ENCODE measurements at places on chromosomes 3 and 15. TPM values are rescaled to one million over a fixed set of nuclear protein-coding genes. Genes with fewer than 3 reads are reported as not detected.
A peak's percentile ranks its signal among the peaks of the same experiment; 100 is the strongest.

OR5K2 gene
- not detected for total RNA-seq

SCN11A gene
- 0.11 TPM for total RNA-seq

PLCB2 gene
- 173 TPM for total RNA-seq

AADACL2 gene
- not detected for total RNA-seq

APOD gene
- not detected for total RNA-seq

CP gene
- total RNA-seq, result not detected

FRMD4B gene
- total RNA-seq, result 8.3 TPM

DNA sequence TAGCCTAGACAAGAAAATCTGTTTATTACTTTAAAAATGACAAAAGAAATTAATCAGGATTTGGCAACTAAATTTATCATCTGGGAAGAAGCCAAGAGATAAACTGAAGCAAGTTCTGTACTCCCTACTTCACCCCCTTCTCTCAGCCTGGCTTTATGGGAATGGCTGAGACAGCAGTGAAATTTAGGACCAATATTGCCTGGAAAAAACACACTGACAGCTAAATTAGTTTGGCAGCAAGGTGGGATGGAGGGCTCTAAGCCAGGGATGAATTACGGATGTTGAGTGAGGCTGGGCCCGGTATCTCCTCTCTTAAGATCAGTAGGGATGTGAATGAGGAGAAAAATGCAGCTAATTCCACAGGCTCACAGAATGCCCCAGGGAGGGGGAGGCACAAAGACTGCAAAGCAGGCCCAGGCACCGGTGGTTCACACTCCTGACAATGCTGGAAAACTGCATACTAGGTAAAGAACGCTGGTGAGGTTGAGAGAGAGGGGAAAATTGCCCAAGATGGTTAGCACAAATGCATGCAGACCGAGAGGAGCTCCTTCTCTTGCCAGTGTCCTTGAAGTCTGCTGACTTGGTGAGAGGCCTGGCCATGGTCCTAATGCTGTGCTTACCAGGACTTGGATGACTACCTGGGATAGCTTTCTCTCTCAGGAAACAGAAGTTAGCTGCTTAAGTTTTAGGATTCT is 89.0 kb downstream of the WDR76 start:
- no peak overlapping the region for H3K4me3 ChIP-seq
- H3K36me3 ChIP-seq, result no peaks in the 10 kb centered on the region
- H3K27ac ChIP-seq, result no peak overlapping the region
- no peaks in the 10 kb centered on the region for H3K4me1 ChIP-seq
- DNase-seq, result no peak

DNA sequence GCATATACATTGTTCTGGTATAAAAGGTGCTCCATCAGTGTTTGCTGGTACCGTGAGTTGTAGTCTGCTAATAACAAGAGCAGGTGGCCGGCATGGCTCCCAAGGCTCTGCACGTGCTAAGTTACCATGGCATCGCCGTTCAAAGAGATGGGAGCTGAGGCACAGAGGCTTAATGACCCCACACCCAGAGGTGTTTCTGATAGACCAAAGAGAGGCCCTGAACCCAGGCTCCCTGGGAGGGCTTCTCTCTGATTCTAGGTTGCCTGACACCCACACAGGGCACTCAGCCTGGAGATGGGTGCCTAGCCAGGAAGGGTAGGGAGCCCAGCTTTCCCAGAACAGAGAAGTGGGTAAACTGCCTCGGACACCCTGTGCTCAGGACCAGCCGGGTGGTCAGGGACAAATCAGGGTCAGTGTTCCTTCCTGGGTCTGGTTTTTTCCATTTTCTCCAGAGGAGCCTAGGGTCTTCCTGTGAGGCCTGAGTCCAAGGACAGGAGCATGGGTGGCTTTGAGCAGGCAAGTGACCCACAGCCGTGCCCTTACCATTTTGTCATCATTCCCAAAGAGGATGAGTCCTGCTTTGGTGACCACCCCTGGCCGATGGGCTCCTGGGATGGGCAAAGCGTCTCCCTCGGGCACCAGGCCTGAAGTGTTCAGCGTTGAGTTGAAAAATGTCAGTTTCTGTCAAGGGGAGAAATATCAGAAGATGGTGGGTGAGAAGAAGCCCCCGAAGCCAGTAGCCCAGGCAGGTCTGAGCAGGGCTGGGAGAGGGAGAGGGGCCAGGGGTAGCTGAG is 27.3 kb downstream of the ALDH1L1 start:
- no peak for DNase-seq
- no peaks in the 10 kb centered on the region for H3K4me1 ChIP-seq
- no peak overlapping the region for H3K4me3 ChIP-seq
- H3K27me3 ChIP-seq, result no peaks in the 10 kb centered on the region
- H3K27ac ChIP-seq, result no peak overlapping the region
- no peaks in the 10 kb centered on the region for H3K36me3 ChIP-seq

- no peak overlapping the region for H3K4me3 ChIP-seq
- H3K4me1 ChIP-seq, result no peaks in the 10 kb centered on the region
- H3K27ac ChIP-seq, result no peak overlapping the region
- H3K27me3 ChIP-seq, result no peaks in the 10 kb centered on the region
- no peak for DNase-seq
These were observed 36.2 kb downstream of the ZXDC start for GRCh38 chr3:126439346-126439967.

- no peaks in the 10 kb centered on the region for H3K36me3 ChIP-seq
- H3K27ac ChIP-seq, result no peak overlapping the region
- no peak overlapping the region for H3K4me3 ChIP-seq
- H3K27me3 ChIP-seq, result peaks cover 2% of the 10 kb centered on the region
- no peak for DNase-seq
These were observed 276.7 kb upstream of the POU1F1 start for GRCh38 chr3:87553058-87553457.

GRCh38 chr3:10506696-10507095 is 1.3 kb upstream of the ATP2B2 start:
- no peaks in the 10 kb centered on the region for H3K36me3 ChIP-seq
- DNase-seq, result no peak
- H3K27me3 ChIP-seq, result peaks cover 21% of the 10 kb centered on the region
- no peak overlapping the region for H3K27ac ChIP-seq
- H3K4me1 ChIP-seq, result no peaks in the 10 kb centered on the region

DNA sequence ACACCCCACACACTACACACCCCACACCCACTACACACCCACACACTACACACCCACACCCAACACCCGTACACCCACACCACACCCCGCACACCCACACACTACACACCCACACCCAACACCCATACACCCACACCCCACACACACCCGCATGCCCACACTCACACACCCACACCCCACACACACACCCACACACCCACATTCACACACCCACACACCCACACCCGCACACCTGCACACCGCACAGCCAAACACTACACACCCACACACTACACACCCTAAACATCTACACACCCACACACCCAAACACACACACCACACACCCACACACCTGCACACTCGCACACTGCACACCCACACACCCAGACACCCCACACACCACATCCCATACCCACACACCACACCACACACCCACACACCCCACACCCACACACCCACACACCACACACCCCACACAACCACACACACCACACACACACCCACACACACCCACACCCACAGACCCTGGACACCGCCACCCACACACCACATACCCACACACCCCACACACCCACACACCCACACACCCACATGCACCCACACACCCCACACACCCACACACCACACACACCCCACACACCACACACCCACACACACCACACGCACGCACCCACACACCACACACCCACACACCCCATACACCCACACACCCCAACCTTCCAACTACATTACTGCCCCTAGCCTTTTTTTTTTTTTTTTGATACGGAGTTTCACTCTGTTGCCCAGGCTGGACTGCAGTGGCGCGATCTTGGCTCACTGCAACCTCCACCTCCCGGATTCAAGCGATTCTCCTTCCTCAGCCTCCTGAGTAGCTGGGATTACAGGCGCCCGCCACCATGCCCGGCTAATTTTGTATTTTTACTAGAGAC is 16.9 kb downstream of the CEP19 start:
- no peaks in the 10 kb centered on the region for H3K27me3 ChIP-seq
- H3K4me1 ChIP-seq, result peaks cover 2% of the 10 kb centered on the region
- no peak for DNase-seq
- H3K36me3 ChIP-seq, result no peaks in the 10 kb centered on the region
- H3K4me3 ChIP-seq, result no peak overlapping the region

DNA sequence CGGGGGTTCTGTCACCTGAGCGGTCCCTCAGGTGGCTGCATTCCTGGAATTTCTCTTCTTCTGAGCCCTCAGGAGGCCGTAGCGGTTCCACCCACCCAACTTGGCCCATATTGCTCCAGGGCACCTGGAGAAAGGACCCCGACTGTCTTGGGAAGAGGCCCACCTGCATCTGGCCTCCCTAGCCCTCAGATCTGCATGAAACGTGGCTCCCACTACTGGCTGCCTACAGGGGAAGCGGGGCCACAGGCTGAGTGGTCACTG is 9.9 kb upstream of the ANPEP start:
- no peaks in the 10 kb centered on the region for H3K36me3 ChIP-seq
- peaks cover 1% of the 10 kb centered on the region for H3K4me1 ChIP-seq
- H3K4me3 ChIP-seq, result no peak overlapping the region
- H3K27me3 ChIP-seq, result peaks cover 17% of the 10 kb centered on the region
- DNase-seq, result no peak

GRCh38 chr3:12187448-12188327 is 29.0 kb upstream of the TIMP4 start:
- peak overlapping the region; percentile 2 for H3K27ac ChIP-seq
- peaks cover 8% of the 10 kb centered on the region for H3K4me1 ChIP-seq

DNA sequence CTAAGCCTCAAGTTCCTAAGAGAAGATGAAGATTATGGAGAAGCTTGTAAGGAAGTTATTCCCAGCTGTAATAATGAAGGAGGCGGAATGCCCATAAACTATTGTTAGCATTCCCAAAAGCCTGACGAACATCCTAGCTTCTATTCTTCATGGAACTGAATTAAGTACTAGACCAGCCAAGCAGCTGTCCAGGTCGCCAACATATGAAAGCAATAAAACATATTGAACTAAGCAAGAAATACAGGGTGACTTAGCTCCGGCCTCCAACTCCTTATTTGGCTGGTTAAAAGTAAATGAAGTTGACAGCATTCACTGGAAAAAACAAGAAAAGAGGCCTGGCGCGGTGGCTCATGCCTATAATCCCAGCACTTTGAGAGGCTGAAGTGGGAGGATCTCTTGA is 174.0 kb upstream of the TPM1 start:
- H3K4me1 ChIP-seq, result no peaks in the 10 kb centered on the region
- H3K27me3 ChIP-seq, result peaks cover 8% of the 10 kb centered on the region
- no peaks in the 10 kb centered on the region for H3K36me3 ChIP-seq
- no peak overlapping the region for H3K27ac ChIP-seq
- no peak overlapping the region for H3K4me3 ChIP-seq

DNA sequence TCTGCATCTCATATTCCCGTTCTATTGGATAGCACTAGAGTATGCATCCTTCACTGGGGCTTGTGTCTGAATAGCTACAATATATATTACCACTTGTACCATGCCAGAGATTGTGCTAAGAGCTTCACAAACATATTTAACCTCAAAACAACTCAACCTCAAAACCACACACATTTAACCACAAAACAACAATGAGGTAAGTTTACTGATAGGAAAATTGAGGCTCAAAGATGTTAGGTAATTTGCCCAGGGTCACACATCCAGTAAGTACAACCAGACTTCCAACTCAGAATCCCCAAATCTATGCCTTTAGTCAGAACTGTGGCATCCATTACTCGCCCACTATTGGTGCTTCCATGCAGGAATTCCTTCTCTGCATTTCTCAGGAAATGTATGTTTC is 220.0 kb downstream of the FAM43A start:
- H3K4me3 ChIP-seq, result no peak overlapping the region
- no peak overlapping the region for H3K27ac ChIP-seq
- peaks cover 7% of the 10 kb centered on the region for H3K4me1 ChIP-seq
- H3K36me3 ChIP-seq, result no peaks in the 10 kb centered on the region
- DNase-seq, result no peak

- H3K36me3 ChIP-seq, result no peaks in the 10 kb centered on the region
- no peak overlapping the region for H3K27ac ChIP-seq
These were observed 107.8 kb downstream of the SLCO3A1 start for GRCh38 chr15:91961357-91961756.

DNA sequence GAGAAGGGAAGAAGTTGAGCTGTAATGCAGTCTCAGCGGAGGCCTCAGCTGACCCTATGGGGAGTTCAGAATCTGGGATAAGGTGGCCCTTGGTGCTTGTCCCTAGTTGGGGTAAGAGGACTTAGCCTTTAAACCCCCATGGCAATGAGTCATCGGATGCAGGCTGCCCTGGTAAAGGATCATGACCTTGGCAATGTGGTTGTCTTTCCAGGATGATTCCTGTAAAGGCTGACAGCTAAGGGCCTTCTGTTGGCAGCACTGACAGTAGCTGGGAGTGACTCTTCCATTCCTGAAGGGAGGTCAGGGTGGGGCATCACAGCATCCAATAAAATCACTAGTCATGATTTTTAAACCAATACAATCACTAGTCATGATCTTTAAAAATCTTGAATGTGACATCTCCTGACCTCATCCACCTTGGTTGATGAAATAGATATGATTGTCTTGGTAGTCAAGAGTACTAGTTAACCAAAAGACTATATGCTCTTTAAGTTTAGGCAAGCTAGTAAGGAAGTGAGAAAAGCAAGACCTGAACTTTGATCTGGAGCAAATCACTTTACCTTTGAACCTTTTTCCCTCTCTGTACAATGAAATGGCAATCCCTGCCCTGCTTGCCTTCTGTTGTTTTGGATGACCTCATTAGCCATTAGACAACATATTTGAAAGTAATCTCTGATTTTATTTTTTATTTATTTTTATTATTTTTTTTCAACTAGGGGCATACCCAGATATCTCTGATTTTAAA is 71.3 kb upstream of the CACNA1D start:
- DNase-seq, result no peak
- no peaks in the 10 kb centered on the region for H3K36me3 ChIP-seq
- no peak overlapping the region for H3K4me3 ChIP-seq
- no peaks in the 10 kb centered on the region for H3K4me1 ChIP-seq

DNA sequence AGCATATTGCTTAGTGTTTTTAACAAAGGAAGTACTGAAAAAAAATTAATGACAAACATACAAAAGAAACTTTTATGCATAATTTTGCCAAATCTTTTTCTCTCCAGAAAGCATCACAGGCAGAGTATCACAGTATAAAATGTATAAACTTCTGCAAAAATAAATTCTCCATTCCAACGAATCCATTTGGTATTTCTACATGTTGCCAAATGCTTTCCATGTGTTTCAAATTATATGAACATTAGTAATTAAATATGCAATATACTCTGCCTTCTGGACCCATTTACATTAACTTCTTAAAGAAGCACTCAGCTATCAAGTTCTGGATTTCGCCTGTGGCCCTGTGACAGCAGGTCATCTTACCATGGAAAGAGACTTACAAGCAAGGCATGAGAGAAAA is 189.1 kb upstream of the ALCAM start:
- no peak overlapping the region for H3K4me3 ChIP-seq
- no peaks in the 10 kb centered on the region for H3K36me3 ChIP-seq
- peaks cover 2% of the 10 kb centered on the region for H3K27me3 ChIP-seq
- DNase-seq, result no peak
- H3K4me1 ChIP-seq, result no peaks in the 10 kb centered on the region
- H3K27ac ChIP-seq, result no peak overlapping the region

GRCh38 chr3:171824116-171824515 is 13.8 kb upstream of the PLD1 start:
- H3K27me3 ChIP-seq, result peaks cover 24% of the 10 kb centered on the region
- H3K27ac ChIP-seq, result no peak overlapping the region
- peaks cover 11% of the 10 kb centered on the region for H3K4me1 ChIP-seq
- DNase-seq, result no peak
- H3K4me3 ChIP-seq, result no peak overlapping the region
- no peaks in the 10 kb centered on the region for H3K36me3 ChIP-seq
